ENCODE measurements at places on chromosomes 16 and 17. TPM values are rescaled to one million over a fixed set of nuclear protein-coding genes. Genes with fewer than 3 reads are reported as not detected.

SPATA22 gene
- total RNA-seq, result 0.98 TPM

HBA1 gene
- 167 TPM for total RNA-seq

SPG7 gene
- 70.6 TPM for total RNA-seq

BCO1 gene
- total RNA-seq, result not detected

TPSD1 gene
- total RNA-seq, result not detected

AMFR gene
- 126 TPM for total RNA-seq

MFSD6L gene
- not detected for total RNA-seq
